Tibial nerve (tissue), 4 donors: ENCODE measurements at places on chromosomes 3 and 15.

DNA sequence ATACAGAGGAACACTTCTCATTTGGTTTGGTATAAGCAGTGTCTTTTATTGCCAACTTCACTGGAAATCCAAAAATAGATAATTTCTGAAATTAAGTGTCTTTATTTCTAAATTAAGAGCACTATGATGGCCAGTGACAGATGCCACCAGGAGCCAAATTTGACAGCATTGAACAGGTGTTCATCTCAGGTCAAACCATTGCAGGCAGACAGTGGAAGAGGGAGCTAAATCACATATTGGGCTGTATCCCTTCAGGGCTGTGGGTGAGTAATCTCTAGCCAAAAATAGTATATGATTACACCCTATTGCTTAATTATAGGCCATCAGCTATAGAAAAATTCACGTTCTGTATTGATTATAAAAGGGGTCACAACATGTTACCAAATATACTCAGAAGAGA lies 457.7 kb downstream of the NAALADL2 start:
- H3K4me1 ChIP-seq: no peaks in the 10 kb centered on the region
- H3K4me3 ChIP-seq: no peak overlapping the region
- no peaks in the 10 kb centered on the region for H3K36me3 ChIP-seq
- no peak overlapping the region for H3K27ac ChIP-seq
- DNase-seq: no peak

DNA sequence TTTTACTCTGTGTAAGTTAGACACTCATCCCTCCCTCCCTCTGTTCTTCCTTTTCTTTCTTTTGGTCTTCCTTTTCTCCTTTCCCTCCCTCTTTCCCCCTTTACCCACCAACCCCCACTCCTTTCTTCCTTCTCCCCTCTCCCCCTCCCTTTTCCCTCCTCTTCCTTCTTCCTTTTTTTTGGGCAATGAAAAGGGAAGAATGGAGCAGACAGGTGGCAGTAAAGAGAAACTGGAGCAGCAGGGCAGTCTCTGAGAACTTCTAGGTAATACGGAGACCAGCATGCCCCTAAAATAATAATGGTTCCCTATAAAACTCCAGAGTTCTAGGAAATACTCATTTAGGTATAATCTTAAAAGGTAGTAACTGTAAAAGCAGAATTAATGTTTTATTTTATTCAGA lies 11.4 kb upstream of the GPR171 start:
- no peaks in the 10 kb centered on the region for H3K4me1 ChIP-seq
- no peaks in the 10 kb centered on the region for H3K27me3 ChIP-seq
- no peak overlapping the region for H3K4me3 ChIP-seq
- H3K36me3 ChIP-seq: no peaks in the 10 kb centered on the region
- DNase-seq: no peak

DNA sequence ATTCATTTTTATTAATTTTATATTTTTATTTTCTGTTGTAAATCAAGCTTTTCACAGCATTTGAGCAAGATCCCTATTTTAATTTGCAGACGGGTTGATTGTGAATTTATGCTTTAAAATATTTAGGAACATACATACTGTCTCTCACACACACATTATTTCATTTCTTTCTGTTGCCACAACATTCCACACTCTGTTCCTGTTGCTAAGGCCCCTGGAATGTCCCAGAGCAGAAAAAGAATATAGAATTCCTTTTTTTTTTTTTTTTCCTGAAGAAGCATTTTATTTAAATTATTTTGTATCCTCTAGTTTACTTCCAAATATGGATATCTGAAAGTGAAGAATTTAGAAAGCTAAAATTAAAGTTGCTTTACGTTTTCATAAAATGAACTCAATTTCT lies 36.8 kb upstream of the SCAANT1 start:
- H3K36me3 ChIP-seq: no peaks in the 10 kb centered on the region
- no peak overlapping the region for H3K27ac ChIP-seq
- DNase-seq: no peak

DNA sequence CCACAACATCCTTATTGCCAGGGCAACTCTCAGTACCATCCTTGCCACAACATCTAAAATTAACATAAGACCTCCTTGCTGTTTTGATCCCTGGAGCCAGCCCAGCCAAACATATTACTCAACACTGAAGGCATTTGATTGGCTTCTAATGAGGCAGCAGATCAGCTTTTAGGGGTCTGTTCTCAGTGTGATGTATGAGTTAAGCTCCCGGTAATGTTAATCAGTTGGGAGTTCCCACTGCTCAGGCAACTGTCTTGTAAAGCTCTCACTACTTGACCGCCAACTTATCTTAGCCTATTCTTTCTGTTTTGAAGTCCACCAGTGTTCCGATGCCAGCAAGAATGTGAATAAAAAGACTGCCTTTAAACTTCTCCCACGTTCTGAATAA lies 158.9 kb downstream of the FOXB1 start:
- no peak for DNase-seq
- H3K27me3 ChIP-seq: no peaks in the 10 kb centered on the region
- no peaks in the 10 kb centered on the region for H3K36me3 ChIP-seq
- H3K27ac ChIP-seq: no peak overlapping the region
- H3K4me1 ChIP-seq: no peaks in the 10 kb centered on the region

DNA sequence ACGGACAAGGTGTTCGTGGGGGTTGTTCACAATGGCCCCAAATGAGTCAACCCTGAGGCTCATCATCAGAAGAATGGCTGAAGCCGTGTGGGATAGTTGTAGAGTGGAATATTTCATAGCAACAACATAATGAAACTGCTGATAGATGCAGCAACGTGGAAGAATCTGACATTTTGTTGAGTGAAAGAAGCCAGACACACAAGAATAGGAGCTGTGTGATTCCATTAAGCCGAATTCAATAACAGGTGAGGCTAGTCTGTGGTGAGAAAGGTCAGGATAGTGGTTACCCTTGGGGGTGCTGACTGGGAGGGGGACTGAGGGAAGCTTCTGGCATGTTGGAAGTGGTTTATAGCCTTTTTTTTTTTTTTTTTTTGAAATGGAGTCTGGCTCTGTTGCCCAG lies 144.0 kb downstream of the SMAD6 start:
- DNase-seq: no peak
- no peaks in the 10 kb centered on the region for H3K36me3 ChIP-seq
- peaks cover 48% of the 10 kb centered on the region for H3K4me1 ChIP-seq
- H3K27me3 ChIP-seq: no peaks in the 10 kb centered on the region
- no peak overlapping the region for H3K27ac ChIP-seq

DNA sequence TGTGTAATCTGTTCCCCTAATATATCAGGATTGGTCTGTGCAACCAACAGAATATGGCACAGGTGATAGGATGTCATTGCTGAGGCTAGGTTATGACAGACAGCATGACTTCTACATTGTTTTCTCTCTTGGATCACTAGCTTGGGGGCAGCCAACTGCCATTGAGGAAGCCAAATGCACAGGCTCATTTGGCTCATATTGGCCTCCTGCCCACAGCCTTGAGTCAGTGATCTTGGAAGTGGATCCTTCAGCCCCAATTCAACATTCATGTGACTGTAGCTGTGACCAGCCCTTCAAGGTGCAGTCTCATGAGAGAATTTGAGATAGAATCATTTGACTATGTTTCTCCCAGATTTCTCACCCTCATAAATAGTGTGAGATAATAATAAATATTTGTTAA lies 675.6 kb downstream of the GRM7 start:
- H3K27me3 ChIP-seq: no peaks in the 10 kb centered on the region
- H3K4me3 ChIP-seq: no peak overlapping the region
- H3K36me3 ChIP-seq: no peaks in the 10 kb centered on the region
- no peaks in the 10 kb centered on the region for H3K4me1 ChIP-seq
- no peak overlapping the region for H3K27ac ChIP-seq
- no peak for DNase-seq

GRCh38 chr15:49507261-49507660 lies 84.2 kb downstream of the FGF7 start:
- no peaks in the 10 kb centered on the region for H3K36me3 ChIP-seq
- no peaks in the 10 kb centered on the region for H3K27me3 ChIP-seq
- no peak for DNase-seq
- no peak overlapping the region for H3K4me3 ChIP-seq
- H3K27ac ChIP-seq: no peak overlapping the region

GRCh38 chr3:113165841-113166240 lies 45.5 kb upstream of the BOC start:
- H3K27me3 ChIP-seq: no peaks in the 10 kb centered on the region
- no peak overlapping the region for H3K4me3 ChIP-seq
- peak overlapping the region; percentile 65 for H3K27ac ChIP-seq
- peak; percentile 24 for DNase-seq
- peaks cover 13% of the 10 kb centered on the region for H3K4me1 ChIP-seq
- no peaks in the 10 kb centered on the region for H3K36me3 ChIP-seq

DNA sequence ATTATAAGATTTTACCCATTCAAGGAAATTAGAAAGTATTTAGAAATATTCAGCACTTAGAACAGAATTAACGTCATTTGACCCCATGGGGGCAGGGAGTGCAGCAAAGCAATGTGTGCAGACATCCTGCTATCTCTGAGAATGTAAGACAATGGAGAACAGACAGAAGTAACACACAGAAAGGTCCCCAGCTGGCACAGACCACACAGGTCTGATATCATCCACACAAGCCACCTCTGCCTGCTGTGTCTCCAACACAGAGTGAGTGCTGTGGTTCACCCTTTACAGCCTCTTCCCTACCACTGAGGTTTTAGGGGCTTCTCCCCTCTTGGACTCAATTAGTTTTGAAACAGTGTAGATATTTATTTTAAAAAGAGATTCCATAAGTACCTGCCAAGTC lies 16.1 kb downstream of the TXNRD3 start:
- no peak overlapping the region for H3K4me3 ChIP-seq
- no peaks in the 10 kb centered on the region for H3K4me1 ChIP-seq
- no peaks in the 10 kb centered on the region for H3K27me3 ChIP-seq
- no peak overlapping the region for H3K27ac ChIP-seq

- H3K36me3 ChIP-seq: no peaks in the 10 kb centered on the region
- H3K27me3 ChIP-seq: no peaks in the 10 kb centered on the region
- no peak for DNase-seq
Observed at GRCh38 chr3:27756877-27757276, 34.8 kb upstream of the EOMES start.

GRCh38 chr3:18112674-18113375 lies 312.3 kb downstream of the SATB1 start:
- peaks cover 6% of the 10 kb centered on the region for H3K4me1 ChIP-seq
- DNase-seq: no peak
- no peaks in the 10 kb centered on the region for H3K27me3 ChIP-seq
- no peaks in the 10 kb centered on the region for H3K36me3 ChIP-seq

DNA sequence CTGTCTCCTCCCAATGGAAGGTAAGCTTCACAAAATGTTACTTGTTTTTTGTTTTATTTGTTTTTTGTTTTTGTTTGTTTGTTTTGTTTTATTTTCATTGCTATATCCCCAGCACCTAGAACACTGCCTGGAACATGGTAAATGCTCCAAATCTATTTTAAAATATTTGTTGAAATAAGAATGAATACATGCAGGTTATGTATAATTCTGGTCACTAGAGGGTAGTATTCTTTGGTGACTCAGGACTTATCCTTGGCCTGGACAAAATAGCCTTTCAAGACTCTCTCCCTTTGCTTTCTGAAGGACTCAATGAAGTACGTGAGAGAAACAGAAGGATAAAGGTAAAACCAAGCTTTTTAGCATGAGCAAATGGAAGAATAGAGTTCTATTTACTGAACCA lies 46.9 kb upstream of the PPP2R3A start:
- H3K4me1 ChIP-seq: no peaks in the 10 kb centered on the region
- no peaks in the 10 kb centered on the region for H3K36me3 ChIP-seq
- H3K27me3 ChIP-seq: no peaks in the 10 kb centered on the region
- no peak overlapping the region for H3K4me3 ChIP-seq
- DNase-seq: no peak

DNA sequence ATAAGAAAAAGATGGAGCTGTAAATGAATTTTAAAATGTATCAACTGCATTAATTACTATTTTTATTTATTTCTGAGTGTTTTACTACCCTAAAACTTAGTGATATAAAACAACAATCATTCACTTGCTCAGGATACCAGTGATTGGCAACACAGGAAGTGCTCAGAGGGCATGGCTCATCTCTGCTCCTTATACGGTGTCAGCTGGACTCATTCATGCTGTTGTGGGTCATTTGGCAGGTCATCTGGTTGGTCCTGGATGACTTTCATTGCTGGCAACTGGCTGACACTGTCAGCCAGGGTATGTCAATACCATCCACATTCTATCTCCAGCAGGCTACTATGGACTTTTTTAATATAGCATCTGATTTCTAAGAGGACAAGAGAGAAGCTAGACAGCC lies 689.6 kb upstream of the NECTIN3 start:
- H3K27ac ChIP-seq: no peak overlapping the region
- no peak overlapping the region for H3K4me3 ChIP-seq
- no peaks in the 10 kb centered on the region for H3K27me3 ChIP-seq
- no peaks in the 10 kb centered on the region for H3K36me3 ChIP-seq

DNA sequence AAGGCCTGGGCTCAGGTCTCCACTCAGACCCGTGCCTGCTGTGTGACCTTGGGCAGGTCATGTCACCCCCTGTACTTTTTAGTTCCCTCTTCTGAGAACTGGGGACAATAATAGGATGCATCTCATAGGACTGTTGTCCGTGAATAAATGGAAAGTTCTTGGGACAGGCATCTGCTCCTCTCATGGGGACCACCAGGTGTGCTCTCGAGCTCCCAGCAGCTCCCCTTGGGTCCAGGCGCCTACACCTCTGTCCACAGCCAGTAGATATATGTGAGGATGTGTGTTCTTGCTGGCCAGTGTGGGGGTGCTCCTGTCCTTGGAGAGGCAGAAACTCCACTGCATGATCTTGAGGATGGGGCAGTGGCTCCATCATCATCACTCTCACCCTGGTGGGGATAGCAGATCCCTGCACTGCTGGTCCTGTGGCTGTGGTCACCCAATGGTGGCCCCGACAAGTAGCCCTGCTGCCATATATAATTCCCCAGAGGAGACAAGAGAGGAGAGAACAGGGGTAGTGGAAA lies 257.6 kb upstream of the TLE3 start:
- H3K27ac ChIP-seq: no peak overlapping the region
- H3K36me3 ChIP-seq: no peaks in the 10 kb centered on the region
- H3K27me3 ChIP-seq: no peaks in the 10 kb centered on the region
- no peak overlapping the region for H3K4me3 ChIP-seq
- H3K4me1 ChIP-seq: no peaks in the 10 kb centered on the region

DNA sequence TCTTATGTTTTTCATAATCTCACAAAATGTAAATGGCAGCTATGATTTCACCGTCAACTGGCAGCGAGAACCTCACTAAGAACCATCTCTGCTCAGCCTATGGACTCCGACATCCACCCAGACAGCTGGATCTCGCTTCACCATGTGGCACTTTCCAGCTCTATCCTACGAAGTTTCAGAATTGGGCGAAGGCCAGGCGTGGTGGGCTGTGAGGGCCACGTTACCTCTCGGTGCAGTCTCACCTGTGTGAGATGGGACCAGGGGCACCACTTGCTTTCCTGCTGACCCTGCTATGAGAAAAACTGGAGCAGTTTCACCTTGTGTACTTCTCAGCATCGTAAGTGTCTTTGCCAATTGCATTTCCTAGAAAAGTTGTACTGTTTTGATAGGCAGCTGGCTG lies 32.3 kb downstream of the CHDH start:
- H3K36me3 ChIP-seq: peaks cover 56% of the 10 kb centered on the region
- H3K4me1 ChIP-seq: no peaks in the 10 kb centered on the region
- DNase-seq: no peak
- no peak overlapping the region for H3K4me3 ChIP-seq
- no peak overlapping the region for H3K27ac ChIP-seq

GRCh38 chr3:7209098-7209497 lies 348.2 kb downstream of the GRM7 start:
- H3K4me1 ChIP-seq: no peaks in the 10 kb centered on the region
- H3K4me3 ChIP-seq: no peak overlapping the region
- no peaks in the 10 kb centered on the region for H3K36me3 ChIP-seq
- DNase-seq: no peak
- no peaks in the 10 kb centered on the region for H3K27me3 ChIP-seq
